Non-pigmented ciliary epithelial cell (primary cell): ENCODE measurements at places on chromosomes 7 and 10.

- no peak for DNase-seq
These were observed 57.7 kb upstream of the DNAJB6 start for GRCh38 chr7:157278791-157279724.

- DNase-seq: no peak
These were observed 59.4 kb downstream of the ST7 start for GRCh38 chr7:117012696-117013095.

GRCh38 chr7:115145512-115145911, 223.6 kb downstream of the MDFIC start:
- DNase-seq: no peak

- DNase-seq: no peak
These were observed 1.4 kb downstream of the C10orf71 start for GRCh38 chr10:49300140-49300974.

GRCh38 chr7:81339946-81340345, 421.1 kb upstream of the SEMA3C start:
- no peak for DNase-seq

DNA sequence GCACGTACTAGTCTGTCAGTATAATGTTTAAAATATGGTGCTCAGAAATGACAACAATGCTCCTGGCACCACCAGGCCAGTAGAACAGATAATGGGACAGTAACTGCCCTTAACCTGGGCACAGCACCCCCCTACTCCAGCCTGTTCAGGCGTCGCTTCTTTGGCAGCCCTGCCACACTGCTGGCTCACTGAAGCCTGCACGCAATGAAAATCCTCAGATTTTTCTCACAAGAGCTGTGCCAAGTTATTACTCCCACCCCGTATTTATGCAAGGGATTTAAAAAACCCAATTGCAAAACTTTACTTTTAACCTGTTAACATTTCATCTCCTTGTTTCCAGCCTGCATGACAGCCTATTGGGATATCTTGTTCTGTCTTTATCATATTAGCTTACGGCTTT, 56.6 kb upstream of the LAMB1 start:
- no peak for DNase-seq

DNA sequence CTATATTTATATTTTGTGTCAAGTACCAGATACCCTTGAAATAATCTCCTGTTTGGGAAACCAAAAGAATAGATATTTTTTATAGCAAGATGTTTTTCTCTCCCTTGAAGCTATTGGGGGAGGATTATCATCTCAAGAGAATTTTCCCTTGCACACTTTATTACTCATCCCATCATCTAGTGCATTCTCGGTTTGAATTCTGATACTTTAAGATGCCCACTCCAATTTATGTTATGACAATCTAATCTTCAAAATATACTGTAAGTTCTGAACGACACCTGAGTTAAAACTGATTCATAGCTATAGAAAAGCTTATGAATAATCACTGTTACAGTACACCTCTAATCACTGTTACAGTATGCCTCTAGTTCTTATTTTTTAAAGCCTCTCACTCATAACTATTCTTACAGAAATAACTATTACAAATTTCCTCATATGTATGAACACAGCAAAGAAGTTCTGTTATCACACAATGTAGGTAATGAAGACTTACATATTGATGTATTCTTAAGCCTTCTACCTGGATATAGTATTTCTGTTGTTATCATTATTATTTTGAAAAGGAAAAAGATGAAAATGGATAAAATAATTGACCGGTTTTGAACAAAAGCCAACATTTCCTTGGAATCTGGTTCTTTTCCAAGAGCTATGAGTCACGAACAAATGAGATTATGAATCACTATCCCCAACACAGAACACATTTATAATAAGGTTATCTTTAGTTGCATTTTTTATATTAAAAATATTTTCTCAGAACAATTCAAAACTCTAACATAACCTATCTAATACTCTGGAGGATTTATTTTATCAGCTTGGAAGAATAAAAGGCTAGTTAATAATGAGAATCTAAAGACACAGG, 72.3 kb upstream of the FAM13C start:
- no peak for DNase-seq

GRCh38 chr10:132837905-132838304, 52.0 kb upstream of the NKX6-2 start:
- DNase-seq: no peak

- no peak for DNase-seq
These were observed 137.3 kb downstream of the PTPN20 start for GRCh38 chr10:47048526-47048905.

- DNase-seq: no peak
These were observed 46.5 kb upstream of the GLI3 start for GRCh38 chr7:42283553-42283952.

GRCh38 chr10:128286762-128287500, 160.7 kb upstream of the MKI67 start:
- DNase-seq: no peak

- DNase-seq: no peak
These were observed 13.6 kb downstream of the CPA1 start for GRCh38 chr7:130393841-130394411.

- no peak for DNase-seq
These were observed 22.8 kb upstream of the ITGB8 start for GRCh38 chr7:20307901-20308300.

DNA sequence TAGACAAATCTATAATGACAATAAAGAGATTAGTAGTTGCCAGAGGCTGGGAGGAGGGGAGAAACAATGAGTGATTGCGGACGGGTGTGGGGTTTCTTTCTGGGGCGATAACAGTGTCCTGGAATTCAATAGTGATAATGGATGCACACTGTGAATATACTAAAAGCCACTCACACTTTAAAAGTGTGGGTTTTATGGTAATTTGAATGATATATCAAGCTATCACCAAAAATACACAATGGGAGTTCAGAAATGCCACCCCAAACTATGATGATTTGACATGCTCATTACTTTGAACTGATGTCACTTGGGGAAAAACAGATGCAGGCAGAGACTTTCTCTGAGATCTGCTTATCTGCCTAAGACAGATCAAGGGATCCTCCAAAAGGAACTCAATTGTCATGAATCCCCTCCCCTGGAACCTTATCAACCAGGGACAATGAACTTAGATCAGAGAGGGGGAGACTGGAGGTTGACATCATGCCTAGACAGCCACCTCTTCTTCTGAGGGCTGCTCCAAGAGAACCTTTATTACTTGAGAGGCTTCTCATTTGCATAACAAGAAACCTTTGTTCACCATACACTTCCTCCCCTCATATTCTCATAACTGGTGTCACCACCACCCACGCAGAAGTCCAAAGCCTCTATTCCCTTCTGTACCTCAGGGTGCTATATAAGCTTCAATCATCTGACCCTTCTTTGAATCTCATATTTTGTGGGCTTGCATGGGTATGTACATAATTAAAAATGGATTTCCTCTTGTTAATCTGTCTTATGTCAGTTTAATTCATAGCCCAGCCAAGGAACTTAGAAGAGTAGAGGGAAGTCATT, 14.8 kb upstream of the ZC3HAV1 start:
- no peak for DNase-seq

- DNase-seq: no peak
These were observed 130.0 kb downstream of the PLXDC2 start for GRCh38 chr10:19946245-19946644.

DNA sequence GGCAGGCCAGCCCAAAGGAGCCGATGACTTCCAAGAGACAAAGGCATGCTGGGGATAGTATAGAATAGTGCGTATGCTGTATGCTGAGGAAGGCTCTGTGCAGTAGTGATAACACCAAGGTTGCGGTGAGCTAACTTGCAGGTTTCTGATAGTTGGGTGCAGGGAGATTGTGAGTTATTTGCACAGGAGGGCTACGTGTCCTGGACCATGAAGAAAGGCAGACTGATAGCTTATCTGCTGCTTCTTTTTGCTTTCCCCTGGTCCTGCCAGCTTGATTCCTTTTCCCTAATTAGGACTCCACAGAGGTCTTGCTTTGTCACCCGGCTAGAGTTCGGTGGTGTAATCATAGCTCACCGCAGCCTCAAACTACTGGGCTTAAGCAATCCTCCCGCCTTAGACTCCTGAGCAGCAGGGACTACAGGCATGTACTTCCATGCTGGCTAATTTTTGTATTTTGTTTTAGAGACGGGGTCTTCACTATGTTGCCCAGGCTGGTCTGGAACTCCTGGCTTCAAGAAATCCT, 43.9 kb upstream of the ARHGAP12 start:
- no peak for DNase-seq

DNA sequence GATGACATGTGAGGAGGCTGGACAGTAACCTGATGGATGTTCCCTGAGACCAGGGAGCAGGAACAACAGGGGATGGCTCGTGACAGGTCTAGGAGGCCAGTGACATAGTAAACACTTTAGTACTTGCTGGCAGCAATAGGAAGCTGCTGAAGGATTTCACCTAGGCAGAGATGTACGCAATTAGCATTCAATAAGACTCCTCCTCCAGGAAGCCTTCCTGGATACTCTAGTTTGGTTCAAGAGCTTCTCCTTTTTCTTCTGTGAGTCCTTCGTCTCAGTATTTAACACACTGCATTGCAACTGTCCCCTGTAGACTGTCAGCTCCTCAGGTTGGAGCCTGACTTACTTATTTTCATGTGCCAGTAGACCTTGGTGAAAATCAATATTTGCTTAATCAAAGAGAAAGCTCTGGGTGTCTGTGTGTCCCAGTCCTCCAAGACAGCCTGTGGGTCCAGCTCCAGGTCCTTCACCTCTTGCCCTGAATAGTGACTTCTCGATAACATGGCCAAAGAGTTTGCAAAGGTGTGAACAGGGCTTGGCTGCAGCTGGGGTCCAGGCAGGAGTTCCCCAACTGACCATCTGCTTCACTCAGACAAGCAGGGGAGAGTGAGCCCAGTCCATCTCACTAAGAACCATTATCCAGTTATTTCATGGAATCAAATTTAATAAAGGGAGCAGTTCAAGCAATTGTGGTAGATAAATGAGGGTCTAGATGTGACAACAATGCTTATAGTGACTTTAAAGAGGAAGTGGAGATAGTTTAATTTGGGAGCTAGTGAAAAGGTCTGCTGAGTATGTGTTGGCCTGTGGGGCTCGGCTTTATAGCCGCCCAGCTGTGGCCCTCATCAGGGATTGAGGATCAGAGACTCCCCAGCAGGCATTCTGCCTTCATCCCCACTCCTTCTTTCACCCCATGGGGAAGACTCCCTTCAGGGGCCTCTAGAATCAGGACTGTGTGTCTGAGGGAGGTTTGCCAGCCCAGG, 9.4 kb downstream of the TMEM273 start:
- DNase-seq: no peak

DNA sequence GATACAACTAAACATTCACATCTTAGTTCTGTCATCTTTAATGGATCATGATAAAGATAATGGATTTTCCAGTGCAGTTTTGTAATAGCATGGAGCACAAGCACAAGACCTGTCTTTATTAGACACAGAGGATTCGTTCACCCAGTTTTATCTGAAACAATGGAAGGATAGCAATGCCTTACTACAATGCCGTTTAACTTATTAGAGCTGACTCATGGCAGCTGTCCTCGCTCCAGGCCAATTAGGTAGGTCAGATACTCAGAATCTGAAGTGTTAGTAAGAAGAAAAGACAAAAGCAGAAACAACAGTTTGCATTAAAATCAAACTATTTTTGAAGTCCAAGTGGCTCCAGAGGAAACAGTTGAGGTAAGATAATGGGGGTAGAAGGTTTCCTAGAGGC, 12.8 kb downstream of the OR13A1 start:
- DNase-seq: no peak

DNA sequence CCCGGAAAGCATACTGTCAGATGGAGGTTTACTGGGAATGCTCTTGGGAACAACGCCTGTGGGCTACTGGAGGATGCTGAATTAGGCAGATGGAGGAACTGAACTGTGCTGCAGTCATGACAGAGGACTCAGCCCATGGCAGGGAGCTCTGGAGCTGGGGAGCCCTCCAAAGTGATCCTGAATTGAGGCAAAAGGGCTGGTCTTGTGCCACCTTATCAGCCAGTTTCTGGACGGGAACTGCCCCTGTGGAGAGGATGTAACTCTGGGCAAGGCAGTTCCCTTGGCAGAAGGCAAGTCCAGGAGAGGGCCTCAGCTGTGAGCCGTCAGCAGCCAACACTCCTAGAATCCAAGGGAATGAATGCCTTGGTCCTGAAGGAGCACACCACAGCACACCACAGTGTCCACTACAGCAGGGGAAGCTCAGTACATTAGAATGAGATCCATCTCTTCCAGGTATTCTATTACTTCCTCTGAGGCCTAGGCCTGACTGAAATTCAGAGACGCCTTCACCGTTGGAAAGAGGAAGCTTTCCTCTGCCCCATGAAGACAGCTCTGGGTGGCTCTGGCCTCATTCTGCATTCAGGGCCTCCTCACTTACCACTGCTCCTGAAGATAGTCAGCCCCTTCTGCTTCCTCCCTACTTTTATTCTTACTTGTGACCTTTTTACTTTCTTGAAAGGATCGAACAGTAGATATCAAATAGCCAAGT, 139.6 kb upstream of the GPR26 start:
- DNase-seq: no peak

DNA sequence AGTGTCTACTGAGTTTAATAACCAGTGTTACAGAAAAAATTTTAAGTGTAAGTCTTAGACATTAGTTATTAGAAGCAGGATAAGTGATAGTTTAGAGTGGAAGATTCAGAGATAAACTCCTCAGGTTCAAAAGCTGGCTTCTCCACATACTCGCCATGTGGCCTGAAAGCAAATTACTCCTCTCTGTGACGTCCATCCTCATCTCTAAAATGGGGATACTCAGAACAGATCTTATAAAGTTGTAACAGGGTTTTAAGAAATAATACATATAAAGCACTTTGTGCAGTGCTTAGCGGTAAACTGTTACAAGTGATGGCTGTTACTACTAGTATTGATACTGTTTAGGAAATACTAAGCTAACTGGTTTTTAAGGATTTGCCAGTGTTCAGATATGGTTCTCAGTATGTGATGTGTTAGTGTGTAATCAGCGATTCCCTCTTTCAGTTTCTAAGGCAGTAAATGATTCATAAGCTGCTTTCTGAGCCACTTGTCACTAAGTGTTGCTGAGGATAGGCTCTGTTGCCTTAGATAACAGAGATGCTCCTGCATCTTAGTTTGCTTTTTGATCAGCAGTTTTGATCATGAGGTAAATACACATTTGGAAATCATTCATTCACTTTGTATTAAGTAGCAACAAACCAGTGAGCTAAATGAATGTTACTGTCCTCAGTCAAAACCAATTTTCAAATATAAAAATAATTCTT, 58.7 kb downstream of the CYP51A1 start:
- DNase-seq: no peak

GRCh38 chr7:24826662-24827020, 69.4 kb upstream of the GSDME start:
- DNase-seq: no peak

GRCh38 chr10:89879121-89879520, 177.7 kb downstream of the KIF20B start:
- peak; percentile 26 for DNase-seq

DNA sequence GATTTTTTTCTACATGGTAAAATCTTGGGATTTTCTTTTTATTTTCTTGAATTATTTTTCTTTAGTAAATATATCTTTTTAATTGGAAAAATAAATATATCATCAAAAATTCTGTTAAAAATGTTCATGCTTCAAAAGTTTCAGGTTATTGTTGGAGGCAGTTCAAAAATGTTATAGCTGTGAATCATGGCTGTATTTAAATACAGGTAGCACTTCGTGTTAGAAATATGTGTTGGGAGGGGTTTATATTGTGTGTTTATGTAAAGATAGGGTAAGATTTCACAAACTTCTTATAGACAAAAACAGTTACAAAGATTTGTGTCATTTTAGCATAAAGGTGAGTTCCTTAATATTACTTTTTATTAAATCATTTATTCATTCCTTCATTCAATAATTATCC, 60.4 kb downstream of the HDAC9 start:
- no peak for DNase-seq
